HT-29 (cell line): ENCODE measurements at places on chromosomes 11 and 22. TPM values are rescaled to one million over a fixed set of nuclear protein-coding genes. Genes with fewer than 3 reads are reported as not detected.

DNA sequence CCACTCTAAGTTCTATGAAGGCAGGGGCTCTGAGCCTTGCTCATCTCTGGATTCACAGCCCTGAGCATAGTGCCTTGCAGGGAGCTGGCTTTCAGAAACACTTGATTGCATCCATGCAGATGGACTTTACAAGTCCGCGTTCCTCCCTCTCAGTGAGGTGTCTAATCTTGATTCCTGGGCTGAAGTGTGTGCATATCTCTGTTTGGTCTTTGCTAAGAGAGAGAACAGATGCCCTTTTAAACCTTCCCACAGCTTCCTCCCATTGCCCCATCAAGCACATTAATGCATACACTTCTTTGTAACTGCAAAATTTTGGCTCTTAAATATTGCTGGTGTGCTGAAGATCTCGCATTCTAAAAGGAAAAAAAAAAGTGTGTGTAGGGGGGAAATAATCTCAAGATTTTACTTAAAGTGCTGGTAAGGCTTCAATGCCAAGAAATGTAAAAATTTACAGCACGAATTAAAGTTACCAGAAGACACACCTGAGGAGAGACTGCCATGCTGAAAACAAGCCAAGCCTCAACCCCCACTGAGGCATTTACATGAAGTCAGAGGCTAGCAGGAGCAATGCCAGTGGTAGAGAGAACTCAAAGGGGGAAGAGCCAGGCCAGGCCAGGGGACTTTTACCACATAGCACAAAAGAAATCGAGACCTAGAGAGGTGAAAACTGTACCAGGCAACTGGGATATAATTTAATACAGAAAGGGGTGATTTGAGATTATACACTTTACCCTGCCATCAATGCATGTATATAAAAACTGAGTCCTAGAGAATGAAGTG, 492.1 kb downstream of the SOX6 start:
- DNase-seq = no peak

PRR33 gene
- not detected in 2 replicates for total RNA-seq

GRCh38 chr11:12061851-12062560, 48.4 kb upstream of the MICAL2 start:
- no peak for DNase-seq

FIBIN gene
- total RNA-seq = not detected in 2 replicates

- no peak for DNase-seq
Measured at GRCh38 chr11:7648264-7648663, 25.0 kb downstream of the CYB5R2 start.

DNA sequence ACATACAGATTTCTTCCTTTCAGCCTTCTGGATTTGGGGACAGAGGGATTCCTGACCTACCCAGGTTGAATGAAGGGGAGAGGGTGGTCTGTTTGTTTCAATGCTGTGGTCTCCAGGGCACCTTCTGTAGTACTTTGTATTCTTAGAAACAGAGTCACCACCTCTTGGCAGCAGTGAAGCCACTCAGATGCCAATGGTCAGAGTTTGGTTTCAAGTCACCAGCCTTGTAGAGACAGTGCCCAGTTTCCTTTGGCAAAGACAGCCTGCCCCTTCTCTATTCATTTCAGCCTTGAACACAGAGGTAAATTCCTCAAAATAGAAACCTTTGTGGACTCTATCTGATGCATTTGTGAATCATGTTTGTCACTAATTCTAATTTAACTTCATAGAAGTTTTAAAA, 111.7 kb upstream of the RASSF10 start:
- DNase-seq = no peak

GRCh38 chr22:48376936-48377712, 1450.5 kb downstream of the BRD1 start:
- DNase-seq = no peak

PTGDR2 gene
- 0.41 TPM in 1 of 2 replicates, not detected in the other for total RNA-seq

GRCh38 chr11:132050049-132050448, 679.6 kb downstream of the NTM start:
- no peak for DNase-seq
